ENCODE measurements at places on chromosomes 16 and 17. TPM values are rescaled to one million over a fixed set of nuclear protein-coding genes. Genes with fewer than 3 reads are reported as not detected.

CA4 gene
- not detected for total RNA-seq

SOST gene
- not detected for total RNA-seq

KIF2B gene
- total RNA-seq = not detected

PERCC1 gene
- total RNA-seq = not detected

MYH2 gene
- total RNA-seq = not detected

TP53TG3 gene
- 0.28 TPM for total RNA-seq

KRTAP2-2 gene
- total RNA-seq = not detected

GDPD1 gene
- 0.97 TPM for total RNA-seq

SLC5A2 gene
- total RNA-seq = 0.18 TPM

GNAO1 gene
- 0.72 TPM for total RNA-seq

GAN gene
- 4.6 TPM for total RNA-seq
